Gastroesophageal sphincter (tissue), 4 donors: ENCODE measurements at places on chromosomes 12 and 14.
A peak's percentile ranks its signal among the peaks of the same experiment; 100 is the strongest.

DNA sequence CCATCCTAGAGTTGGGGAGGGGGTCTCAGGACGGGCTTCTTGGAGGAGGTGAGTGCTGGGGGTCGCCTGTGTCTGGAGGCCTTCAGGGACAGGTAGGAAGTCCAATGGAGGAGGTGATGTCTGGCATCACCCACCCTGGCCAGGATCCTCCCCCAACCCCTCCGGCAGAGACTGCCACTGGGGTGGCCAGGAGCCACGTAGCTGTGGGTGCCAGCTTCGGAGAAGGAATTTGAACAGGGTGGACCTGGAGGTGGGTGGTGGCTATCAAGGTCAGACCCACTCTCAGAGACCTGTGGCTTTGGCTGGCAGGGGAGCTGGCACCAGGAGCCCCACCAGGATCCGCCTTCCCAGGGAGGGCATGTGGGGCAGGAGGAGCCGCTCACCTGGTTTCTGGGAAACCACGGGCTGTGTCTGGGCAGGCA is 9.1 kb downstream of the CEP170B start:
- ATAC-seq = no peak

DNA sequence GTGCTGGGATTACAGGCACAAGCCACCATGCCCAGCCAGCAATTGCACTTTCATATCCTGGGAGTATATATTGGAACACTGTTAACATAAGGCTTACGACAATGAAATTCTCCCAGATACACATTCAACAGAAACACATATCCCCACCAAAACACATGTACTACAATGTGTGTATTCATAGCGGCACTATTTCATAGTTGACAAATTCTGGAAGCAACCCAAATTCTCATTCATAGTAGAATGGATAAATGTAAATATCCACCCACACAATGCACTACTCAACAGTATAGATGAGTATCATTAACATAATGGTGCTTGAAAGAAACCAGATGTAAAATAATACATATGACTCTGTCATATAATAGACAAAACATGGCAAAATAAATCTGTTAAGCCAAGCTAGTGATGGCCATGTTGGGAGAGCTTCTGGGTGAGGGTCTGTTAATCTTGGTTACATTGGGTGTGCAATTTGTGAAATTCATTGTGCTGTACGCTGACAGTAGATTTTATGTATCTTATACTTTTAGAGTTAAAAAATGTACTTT is 2.6 kb upstream of the DNAAF2 start:
- ATAC-seq = no peak

GRCh38 chr14:87894920-87895319 is 98.1 kb downstream of the GALC start:
- no peak for ATAC-seq

DNA sequence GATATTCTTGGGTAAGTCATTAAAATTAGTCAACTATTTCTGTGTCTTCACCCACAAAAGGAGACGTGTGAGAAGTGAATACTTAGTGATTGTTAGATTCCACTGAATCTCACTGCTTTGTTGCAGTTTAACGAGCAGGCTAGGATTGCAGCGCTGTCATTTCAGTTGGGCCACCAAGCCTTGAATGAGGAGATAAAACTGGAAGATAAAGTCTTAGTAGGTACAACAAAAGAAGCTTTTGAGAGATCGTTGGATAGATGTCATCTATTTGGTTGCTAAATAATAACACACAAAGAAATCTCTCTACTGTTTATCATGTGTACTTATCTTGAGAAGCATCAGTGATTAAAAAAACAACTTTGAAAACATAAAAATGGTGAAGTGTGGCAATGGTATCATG is 132.3 kb downstream of the RGS6 start:
- no peak for ATAC-seq

DNA sequence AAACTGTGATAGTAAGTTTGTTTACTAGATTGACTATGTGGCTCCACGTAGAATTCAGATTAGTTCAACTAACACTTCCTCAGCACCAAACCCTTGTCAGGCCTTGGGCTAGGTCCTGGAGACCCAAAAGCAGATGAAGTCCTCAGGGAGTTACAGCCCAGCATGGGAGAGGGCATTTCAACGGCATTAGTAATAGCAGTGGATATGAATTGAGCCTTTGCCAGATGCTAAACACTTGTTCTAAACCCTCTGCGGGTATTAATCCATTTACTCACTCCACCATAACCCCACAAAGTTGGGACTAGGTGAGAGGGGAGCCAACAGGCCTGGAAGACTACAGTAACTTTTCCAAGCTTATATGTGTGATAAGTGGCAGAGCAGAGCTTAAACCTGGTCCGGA is 714.6 kb downstream of the DIO2 start:
- no peak for ATAC-seq

- ATAC-seq = no peak
Measured at GRCh38 chr14:32698831-32699230, 239.8 kb upstream of the NPAS3 start.

DNA sequence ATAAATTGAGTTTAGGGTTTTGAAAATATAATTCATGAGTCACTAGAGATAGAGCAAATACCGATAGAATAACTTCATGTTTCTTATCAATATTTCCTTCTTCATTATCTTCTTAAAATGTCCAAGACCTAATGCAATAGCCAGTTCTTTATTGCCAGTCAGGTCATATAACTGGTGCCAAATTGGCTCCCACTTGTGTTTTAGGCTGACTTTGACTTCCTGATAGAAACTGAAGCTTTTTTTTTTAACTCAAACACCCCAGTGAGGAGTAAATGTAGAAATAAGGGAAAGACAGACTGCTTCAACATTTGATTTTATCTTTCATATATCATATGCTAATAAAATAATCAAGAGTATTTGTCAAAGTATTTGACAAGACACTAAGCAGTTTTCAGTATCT is 80.7 kb downstream of the ARMH4 start:
- ATAC-seq = no peak

DNA sequence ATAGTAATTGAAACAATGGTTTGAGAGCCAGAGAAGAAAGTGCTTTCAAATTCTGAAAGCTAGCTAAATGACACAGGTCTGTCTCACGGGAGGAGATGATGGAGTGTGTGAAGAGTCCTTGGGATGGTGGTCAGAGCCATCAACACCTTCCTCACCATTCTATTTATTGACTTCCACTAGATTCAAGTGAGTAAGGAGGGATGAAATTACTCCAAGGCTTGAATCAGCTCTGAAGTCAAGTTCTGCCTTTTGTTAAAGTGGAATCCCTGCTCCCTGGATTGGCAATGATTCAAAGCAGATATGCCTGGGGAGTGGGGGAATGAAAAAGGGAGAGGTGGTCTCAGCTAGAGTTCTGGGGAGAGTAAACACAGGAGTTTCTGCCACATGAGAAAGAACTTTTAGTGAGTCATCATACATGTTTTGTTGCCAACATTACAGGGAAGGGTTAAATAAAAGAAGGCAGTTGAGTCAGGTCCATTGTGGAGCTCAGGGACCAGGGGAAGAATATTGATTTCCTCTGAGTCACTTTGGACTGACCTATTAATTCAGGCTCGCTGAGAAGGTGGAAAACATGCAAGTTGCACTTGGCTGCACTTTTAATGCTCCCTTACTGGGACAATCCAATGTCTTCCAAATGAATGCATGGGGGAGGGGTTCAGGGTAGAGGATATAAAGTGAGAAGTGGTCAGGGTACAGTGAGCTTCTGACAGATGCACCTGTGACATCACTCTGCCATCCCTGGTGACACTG is 142.7 kb downstream of the TBX5 start:
- ATAC-seq = no peak

DNA sequence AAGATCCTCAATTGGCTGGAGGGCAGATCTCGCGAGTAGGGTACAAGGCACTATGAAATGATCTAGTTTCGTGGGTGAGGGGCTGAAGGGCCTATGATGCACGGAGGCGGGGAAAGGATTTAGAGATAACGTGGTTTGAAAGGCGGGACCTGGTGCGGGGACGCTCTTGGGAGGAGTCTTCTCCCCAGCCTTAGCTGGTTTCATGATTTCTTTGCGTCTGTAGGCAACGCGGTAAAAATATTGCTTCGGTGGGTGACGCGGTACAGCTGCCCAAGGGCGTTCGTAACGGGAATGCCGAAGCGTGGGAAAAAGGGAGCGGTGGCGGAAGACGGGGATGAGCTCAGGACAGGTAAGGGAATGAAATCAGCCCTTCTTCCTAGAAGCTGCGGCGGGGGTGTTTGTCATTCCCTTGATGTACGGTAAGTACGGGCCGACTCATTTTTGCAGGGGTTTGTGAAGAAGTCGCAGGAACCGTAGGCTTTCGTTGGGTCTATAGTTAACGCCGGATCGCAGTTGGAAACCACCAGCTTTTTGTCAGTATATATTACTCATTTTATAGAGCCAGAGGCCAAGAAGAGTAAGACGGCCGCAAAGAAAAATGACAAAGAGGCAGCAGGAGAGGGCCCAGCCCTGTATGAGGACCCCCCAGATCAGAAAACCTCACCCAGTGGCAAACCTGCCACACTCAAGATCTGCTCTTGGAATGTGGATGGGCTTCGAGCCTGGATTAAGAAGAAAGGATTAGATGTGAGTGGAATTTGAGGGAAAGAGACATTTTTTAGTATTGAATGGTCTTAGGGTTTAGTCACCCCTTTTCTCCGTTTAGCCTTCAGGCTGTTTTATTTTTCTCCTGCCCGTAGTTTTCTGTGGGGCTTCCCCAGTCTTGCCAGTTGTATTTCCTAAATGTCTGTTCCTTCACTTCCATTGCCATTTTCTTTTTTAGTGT is 602 bp downstream of the APEX1 start:
- peak; percentile 63 for ATAC-seq

DNA sequence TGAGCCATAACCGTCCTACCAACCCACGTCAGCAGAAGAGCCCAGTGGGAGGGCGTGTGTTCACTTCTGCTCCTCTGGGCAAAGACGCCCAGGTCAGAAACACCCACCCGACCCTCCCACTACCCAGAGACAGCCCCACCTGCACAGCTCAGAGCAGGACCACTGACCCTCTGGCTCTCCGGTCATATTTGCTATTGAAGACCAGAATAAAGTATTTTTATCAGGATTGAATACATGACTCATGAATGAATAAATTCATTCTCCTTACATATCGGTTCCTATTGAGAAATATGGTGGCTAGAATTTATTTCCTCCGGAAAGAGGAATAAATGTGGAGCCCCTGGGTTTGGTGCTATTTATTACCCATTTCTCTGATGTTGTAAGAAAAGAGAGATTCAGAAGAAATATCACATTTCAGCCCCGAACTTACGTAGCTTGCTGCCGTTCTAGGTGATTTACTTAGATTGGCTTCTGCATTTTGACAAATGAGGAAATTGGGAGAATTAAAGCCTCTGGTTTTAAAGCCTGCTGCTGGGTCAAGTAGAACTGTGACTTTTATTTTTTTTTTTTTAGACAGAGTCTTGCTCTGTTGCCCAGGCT is 36.4 kb upstream of the P2RX7 start:
- ATAC-seq = peak; percentile 3

DNA sequence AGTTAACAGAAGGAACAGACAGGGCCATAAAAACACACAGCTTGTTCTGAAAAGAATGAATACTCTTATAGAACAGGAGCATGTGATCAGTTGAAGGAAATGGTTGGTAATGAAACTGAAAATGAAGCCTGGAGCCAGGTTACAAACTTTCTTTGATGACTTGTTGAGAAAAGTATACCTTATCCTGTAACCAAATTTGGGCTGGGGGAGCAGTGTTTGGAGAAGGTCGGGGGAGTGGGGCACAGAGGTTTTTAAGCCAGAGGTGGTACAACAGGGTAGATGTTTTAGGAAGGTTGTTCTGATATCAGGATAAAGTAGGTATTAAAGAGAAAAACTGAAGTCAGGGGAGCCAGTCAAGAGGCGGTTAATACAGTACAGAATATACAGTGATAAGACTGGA is 8.2 kb downstream of the GOLT1B start:
- ATAC-seq = no peak

GRCh38 chr14:93295541-93296220 is 37.2 kb downstream of the BTBD7 start:
- ATAC-seq = no peak

- ATAC-seq = no peak
Measured at GRCh38 chr14:101736071-101736470, 25.4 kb upstream of the PPP2R5C start.

GRCh38 chr12:20201733-20202132 is 166.6 kb upstream of the PDE3A start:
- no peak for ATAC-seq

DNA sequence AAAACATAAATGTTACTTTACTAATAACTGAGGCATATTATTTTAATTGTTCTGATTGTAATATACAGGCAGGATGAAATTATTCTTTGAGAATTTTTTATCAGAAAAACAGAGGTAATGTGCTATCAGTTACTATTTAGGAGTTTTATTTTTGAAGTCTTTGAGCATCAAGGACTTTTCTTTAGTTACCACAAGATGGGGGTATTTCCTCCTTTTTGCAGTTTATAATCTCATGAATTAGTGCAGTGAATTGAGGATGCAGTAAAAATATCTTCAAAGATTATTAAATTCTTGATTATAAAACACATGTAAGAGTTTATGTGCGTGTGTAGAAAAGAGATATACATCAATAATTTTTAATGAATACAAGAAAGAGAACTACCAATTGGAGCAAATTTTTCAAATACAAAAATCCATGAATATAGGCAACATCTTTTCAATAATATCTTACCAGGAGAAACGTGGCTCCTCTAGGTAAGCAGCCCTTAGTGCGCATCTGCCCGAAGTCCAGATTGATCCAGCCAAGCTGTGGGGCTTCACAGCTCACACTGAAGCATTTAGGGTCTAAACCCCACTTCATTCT is 71.6 kb downstream of the ERGIC2 start:
- no peak for ATAC-seq

DNA sequence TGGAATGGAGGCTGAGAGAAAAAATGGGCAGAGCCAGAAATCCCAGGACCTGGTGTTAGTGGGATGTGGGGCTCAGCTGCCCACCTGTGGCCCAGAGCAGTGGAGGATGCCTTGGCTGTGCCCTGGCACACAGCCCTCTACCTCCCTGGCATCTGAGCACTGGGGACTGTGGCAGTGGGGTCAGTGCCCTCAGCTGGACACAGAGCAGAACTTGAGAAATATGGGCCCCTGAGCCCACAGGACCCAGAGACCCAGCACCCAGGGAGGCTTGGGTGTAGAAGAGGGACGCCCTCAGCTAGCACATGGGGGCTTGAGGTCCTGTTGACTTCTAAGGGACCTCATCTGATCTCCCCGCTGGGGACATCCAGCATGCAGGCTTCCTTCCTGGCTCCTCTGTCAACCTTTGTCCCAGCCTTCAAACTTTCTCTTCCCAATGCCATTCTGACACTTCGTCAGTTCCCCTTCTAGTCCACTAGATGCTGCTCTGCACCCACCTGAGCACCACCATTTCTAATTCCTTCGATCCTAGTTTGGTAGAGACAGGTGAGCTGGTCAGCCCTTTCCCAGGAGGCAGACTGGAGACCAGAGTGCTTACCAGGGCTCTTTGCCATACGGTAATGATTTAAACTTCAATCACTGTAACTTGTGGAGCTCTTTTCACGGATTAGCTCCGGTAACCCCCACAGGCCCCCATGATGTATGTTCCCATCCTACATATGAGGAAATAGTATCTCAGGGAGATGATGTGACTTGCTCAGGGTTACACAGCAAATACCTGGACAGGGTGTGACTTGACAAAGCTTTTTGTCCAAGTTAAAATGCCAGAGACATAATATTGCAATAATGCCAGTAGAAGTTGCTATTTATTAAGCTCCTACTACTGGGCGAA is 143.7 kb downstream of the ASCL4 start:
- no peak for ATAC-seq

GRCh38 chr12:45601888-45602287 is 127.6 kb upstream of the ARID2 start:
- no peak for ATAC-seq
